BJ (cell line): ENCODE measurements at places on chromosomes 5 and 9.

DNA sequence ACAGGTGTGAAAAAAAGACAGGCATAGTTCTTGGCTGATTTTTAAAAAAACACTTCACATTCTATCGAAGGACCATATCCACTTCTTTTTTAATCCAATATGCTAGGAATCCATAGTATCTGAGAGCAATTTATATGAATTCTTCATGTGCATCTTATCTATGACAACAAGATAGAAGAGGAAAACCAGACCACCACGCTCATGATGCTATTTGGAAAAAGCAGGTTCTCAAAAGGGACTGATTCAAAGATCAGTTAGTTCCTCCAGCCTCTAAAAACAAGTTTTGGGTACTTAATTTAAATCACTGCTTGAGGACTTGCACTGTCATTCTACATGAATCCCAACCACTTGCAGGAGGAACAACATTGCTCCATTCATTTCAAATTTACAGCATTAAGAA lies 6.3 kb downstream of the MEF2C start:
- no peak for DNase-seq

- no peak for DNase-seq
Observed at GRCh38 chr9:94865582-94866452, 139.3 kb downstream of the AOPEP start.

DNA sequence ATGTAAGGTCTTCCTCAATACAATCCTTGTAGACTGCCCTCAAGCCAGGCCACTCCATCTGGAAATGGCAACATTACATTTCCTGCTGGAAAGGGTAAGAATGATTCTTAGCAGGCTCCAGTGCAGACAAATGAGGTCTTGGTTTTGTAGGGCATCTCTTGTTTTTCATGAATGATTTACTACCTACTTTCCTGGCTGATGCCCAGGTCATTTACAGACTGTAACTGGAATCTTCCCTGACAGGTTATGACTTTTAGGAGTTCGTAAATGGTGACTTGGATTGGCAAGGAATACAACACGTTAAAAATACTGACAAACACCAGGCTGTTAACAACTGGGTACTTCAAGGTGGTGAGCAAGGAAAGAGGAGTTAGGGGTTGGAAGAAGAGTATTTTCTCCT lies 510.5 kb upstream of the TNC start:
- no peak for DNase-seq

GRCh38 chr9:110802416-110803035 lies 133.9 kb downstream of the MUSK start:
- no peak for DNase-seq

GRCh38 chr5:77876862-77877502 lies 100.8 kb upstream of the TBCA start:
- DNase-seq, result no peak

GRCh38 chr9:109574061-109574882 lies 76.2 kb upstream of the PTPN3 start:
- DNase-seq, result peak; percentile 9

DNA sequence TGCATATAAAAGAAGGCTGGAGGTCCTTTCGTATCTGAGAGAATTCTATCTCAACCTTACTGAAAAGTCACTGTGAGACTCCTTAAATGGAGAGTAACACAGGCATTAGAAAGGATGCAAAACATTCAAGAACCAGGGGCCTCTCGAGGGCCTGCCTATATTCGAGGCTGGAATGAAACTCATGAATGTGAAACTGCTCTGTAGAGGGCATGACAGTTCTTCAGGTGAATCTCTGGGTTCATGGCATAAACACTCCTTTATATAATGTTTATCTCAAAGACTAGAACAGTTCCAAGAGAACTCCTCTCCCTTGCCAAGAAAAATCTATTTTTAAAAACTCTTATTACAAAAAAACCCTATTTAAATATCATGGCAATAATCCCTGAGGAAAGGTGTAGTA lies 113.9 kb downstream of the SEC61B start:
- DNase-seq, result no peak

DNA sequence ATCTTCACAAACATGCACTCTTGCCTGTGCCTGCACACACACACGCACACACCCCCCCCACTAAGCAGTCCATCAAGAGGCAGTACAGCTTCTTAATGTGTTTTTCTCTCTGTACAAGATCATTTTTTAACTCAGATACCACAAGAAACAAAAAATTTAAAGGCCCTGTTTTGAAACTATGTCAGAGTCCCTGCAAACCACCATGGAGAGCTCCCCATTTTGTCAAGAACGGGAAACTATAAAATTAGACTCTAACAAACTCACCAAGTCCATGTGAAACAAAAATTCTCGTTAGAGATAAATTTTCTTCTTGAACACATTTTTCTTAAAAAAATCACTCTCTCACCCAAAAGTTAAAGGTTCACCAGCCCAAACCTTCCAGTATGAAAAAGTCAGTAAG lies 86.3 kb downstream of the ELAVL2 start:
- no peak for DNase-seq

GRCh38 chr5:33806738-33807442 lies 84.9 kb downstream of the ADAMTS12 start:
- peak; percentile 56 for DNase-seq

DNA sequence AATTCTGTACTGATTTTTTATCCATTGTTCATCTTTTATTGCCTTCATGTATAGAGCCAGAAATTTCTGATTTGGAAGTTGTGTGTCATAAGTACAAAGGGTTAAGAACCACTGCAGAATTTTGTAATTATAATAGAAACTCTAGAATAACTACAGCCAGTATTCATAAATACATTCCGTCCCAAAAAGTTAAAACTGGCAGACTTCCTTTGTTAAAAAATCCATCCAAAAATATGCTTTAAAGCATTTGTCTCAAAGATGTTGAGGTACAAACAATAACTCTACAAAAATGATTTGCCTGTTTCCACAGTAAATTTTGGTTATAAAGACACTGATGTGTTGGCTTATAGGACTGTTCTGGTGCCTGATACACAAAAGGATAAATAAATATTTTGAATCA lies 436.6 kb downstream of the DTWD2 start:
- no peak for DNase-seq

GRCh38 chr9:615756-616155 lies 225.7 kb upstream of the DMRT1 start:
- DNase-seq, result no peak

- no peak for DNase-seq
Observed at GRCh38 chr9:19643875-19644274, 145.0 kb downstream of the SLC24A2 start.

DNA sequence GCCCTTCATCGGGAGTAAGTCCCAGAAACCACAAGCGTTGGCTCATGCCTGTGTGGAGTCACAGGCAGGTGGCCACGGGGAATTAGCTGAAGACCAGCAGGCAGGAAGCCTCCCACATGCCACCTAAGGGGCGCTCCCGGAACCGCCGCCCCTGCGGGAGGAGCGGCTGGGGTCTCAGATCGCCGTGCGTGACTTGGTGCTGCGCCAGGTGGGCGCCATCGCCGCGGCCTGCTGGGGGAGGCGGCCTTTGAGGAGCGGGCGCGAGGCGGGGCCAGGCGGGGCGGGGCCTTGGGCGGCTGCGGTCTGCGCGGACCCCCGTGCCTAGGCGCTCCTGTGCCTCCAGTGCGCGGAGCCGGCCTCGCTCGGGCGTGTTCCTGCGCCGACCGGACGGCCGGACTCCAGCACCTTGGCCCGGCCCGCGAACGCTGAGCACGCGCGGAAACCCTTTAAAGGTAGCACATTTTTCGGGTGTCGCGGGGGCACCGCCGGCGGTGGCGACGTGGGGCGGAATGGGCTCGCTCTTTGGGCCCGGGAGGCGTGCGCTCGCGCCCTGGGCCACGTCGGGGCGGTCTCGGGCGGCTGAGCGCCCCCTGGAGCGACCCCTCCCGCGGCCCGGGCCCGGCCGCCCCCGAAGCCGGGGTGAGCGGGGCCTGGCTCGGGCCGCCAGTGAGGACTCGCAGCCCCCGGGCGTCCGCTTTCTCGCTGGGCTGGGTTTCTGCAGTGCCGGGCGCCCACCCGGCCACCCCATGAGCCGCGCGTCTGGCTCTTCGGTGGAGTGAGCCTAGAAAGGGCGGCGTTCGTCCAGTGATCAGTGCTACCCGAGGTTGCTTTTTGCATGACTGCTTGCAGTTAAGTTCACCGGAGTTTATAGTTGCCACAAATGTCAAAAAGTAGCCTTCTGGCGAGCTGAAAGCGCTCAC lies 24.5 kb downstream of the LECT2 start:
- DNase-seq, result no peak

DNA sequence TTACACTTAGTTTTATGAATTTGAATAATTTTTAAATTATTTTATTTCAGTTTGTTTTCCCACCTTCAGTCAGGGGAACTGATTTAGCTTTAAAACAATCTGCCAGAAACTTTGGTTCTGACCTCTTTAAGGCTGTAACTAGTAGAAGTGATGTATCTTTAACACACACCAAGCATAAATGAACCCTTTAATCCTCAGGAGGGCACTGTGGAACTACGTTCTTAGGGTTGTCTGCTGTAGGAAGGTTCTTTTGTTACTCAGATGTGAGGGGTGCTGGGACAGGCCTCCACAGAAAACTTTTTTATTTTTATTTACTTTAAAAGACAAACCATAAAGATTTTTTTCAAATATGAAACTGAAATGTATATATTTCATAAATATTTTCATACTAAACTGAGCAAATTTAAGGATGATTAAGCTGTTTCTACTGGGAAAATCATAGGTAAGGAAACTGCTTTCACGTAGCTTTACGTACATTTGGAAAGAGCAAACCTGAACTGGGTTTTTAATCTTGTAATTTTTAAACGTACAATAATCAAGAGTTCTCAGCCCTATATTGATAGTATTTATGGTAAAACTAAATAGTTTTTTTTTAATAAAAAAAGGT lies 5.3 kb downstream of the KLF4 start:
- no peak for DNase-seq

DNA sequence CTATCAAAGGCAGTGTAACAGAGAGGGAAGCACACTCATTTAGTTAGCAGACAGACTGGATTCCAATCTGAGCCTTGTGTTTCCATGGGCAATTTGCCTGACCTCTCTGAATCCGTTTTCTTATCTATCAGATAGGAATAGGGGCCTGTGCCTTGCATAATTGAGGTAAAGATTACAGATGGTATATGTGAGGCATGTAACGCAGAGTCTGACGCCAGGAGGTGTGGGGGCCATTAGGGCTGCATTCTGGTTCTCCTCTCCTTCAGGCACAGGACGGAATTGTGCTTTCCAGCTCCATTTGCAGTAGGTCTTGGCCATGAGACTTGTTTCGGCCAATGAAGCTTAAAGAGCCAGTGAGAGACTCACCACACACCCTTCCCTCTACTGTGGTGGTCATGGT lies 97.6 kb downstream of the FRMD3 start:
- no peak for DNase-seq

- DNase-seq, result no peak
Observed at GRCh38 chr9:131986576-131986975, 93.1 kb downstream of the MED27 start.

DNA sequence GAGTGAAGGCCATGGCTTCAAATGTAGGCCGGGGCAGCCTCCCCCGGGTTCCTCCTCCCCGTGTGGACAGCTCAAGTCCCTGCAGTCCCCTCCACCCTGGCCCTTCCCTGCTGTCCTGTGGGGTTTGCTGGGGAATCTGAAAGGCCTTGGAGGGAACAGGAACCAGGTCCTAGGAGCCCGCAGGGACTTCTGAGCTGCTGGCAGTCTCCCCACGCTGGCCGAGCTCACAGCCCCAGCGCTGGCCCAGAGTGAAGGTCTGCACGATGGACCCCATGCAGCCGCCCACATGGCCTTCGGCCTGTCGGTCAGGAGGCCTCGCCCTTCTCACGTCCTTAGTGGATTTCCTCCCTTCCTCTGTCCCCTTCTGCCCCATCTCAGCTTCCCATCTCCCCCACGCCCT lies 25.7 kb upstream of the NOTCH1 start:
- no peak for DNase-seq

DNA sequence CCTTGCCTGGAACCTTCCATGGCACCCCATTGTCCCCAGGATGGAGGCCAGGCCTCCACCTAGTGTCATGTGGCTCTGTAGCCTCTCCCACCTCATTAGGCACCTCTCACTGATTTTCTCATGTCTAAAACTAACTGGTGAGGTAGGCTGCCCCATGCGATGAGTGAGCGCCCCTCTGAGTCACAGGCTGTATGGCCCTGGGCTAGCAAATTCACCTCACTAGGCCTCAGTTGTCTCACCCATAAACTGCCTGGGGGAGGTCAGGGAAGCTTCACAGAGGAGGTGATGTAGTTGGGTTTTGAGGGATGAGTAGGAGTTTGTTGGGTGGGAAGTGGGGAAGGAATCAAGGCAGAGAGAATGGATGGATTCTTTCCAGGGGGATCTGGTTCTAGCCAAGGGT lies 8.8 kb downstream of the RXRA start:
- DNase-seq, result no peak

DNA sequence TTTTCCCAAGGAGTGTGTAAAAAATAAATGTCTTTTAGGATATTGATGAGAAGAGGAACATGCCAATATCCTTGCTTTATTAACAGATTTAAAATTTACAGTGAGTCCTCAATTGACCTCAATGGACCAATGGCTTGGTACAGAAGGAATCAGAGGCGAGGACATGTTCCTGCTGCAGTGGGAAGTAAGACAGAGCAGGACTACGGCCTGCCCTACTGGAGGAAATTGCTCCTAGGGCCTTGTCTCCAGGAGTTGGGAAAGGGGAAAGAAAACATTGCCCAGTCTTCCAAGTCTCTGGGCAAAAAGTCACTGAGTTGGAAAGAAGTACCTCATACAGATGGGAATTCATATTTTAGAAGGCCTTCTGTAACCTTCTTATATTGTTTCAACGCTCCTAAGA lies 33.1 kb upstream of the UGT3A2 start:
- no peak for DNase-seq

DNA sequence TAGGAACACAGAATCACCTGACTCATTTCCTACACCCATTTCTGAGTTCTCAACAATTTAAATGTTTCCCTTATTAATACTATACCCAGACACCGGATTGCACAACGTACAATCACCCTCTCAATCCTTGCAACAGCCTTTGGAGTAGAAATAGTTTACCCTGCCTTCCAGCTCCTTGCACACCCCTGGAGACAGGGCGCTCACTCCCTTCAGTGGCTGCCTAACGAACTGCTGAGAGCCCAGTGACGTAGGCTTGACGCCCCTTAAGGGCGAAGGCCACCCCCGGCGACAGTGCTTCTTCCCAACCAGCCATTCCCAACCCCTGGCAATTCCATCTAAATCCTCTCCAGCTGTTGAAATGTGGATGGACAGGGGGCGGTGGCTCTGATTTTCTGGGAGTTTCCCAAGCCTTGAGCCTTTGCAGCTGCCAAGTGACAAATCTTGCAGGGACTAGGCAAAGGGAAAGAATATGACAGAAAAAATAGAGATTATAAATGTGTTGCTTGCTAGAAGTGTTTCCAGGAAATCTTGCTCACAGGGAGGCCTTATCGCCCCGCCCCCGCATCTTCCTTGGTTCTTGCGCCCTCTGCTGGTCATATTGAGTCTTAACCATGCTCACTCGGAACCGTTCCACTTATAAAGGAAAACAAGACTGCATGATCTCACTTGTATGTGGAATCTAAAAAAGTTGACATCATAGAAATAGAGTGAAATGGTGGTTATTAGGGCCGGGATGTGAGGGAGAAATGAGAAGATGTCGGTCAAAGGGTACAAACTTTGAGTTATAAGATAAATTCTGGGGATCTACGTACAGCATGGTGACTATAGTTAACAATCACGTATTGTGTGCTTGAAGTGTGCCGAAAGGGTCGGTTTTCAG lies 7.6 kb upstream of the BARX1 start:
- peak; percentile 17 for DNase-seq

- DNase-seq, result no peak
Observed at GRCh38 chr9:8719833-8720486, 920.4 kb upstream of the DMAC1 start.
